Small intestine (tissue), 16 donors: ENCODE measurements at places on chromosomes 5 and 9. TPM values are rescaled to one million over a fixed set of nuclear protein-coding genes. Genes with fewer than 3 reads are reported as not detected.

DNA sequence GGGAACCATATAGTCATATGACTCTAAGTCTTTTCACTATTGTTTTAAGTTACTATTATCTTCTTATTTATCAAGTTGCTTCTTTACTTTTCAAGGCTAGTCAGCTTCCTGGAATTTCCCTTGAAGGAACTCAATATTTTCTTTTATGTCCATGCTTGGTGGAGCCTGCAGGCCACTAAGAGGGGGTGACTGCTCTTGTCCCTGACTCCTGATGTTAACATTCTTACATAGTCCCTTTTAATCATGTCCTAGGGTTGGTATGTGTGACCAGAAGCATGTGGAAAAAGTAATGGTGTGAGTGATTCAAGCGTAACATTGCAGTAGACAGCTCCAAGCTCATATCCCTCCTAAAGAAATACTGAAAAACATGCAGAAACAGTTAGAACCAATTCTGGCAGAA, 1536.2 kb upstream of the CDH9 start:
- no peak overlapping the region for H3K27ac ChIP-seq
- H3K36me3 ChIP-seq: no peaks in the 10 kb centered on the region
- no peak overlapping the region for H3K4me3 ChIP-seq
- no peak for DNase-seq
- H3K4me1 ChIP-seq: no peaks in the 10 kb centered on the region

The IL17B gene
- polyA plus RNA-seq: not detected

The RABEPK gene
- 10.5 TPM for polyA plus RNA-seq

DNA sequence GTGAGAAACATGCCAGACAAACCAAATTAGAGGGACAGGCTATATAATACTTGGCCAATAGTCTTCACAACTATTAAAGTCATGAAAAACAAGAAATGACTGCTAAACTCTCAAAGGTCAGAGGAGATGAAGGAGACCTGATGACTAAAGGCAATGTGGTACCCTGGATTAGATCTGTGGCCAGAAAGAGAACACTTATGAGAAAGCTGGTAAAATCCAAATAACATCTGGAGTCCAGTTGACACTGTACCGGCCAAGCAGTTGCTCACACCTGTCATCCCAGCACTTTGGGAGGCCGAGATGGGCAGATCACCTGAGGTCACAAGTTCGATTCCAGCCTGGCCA, 24.4 kb downstream of the ATOX1 start:
- no peak for DNase-seq
- H3K4me3 ChIP-seq: no peak overlapping the region
- peaks cover 2% of the 10 kb centered on the region for H3K36me3 ChIP-seq

The NMUR2 gene
- 0.40 TPM for polyA plus RNA-seq

DNA sequence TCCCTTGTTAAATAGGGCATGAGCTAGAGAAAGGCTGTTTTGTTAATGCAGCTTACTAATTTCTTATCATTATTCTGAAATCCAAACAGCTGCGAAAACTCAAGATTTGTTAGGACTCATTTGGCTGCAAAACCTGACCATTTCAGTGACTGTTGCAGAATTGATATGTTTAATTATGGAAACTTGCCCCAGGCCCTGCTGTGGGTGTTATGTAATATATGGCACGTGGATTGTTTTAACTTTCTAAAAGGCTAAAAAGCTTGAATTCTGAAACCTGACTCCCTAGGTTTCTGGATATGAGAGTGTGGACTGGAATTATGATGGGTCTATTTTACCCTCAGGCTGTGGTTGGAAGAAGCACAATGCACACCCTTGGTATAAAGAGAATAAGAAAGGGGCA, 4.4 kb downstream of the IL9 start:
- H3K4me1 ChIP-seq: no peaks in the 10 kb centered on the region
- H3K27me3 ChIP-seq: no peaks in the 10 kb centered on the region
- no peak for DNase-seq
- H3K27ac ChIP-seq: no peak overlapping the region
- H3K36me3 ChIP-seq: no peaks in the 10 kb centered on the region

The PAEP gene
- polyA plus RNA-seq: not detected

- peak; percentile 39 for DNase-seq
- no peaks in the 10 kb centered on the region for H3K4me1 ChIP-seq
- H3K27ac ChIP-seq: no peak overlapping the region
- H3K36me3 ChIP-seq: peaks cover 7% of the 10 kb centered on the region
Measured at GRCh38 chr9:101566904-101567724, 27.7 kb downstream of the PPP3R2 start.

- H3K27ac ChIP-seq: no peak overlapping the region
- peaks cover 15% of the 10 kb centered on the region for H3K4me1 ChIP-seq
- H3K36me3 ChIP-seq: no peaks in the 10 kb centered on the region
- no peak for DNase-seq
- H3K4me3 ChIP-seq: no peak overlapping the region
Measured at GRCh38 chr5:135042595-135042994, 8.6 kb upstream of the PITX1 start.

DNA sequence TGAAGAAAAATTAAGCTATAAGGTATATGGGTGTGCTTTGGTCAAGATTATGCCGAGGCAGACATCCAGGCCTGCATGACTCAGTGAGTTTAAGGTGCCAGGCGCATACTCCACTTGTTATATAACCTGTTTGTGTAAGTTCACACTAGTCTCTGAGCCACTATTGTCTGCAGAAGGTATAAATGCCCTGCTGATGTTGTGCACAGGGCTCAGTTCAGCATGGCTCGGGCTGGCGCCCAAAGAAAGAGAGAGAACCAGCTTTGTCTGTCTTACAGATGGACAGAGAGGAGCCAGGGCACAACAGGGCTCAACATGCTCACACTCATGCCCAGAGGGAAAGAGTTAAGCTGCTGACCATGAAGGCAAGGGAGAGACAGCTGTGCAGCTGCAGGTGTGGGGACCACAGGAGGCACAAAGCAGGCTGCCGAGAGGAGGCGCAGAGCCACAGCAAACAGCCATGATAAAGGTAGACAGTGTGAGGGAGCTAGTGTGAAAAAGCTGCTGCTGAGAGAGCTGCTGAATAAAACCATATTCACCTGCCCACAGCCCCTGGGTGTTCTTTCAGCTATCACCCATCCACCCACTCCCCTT, 1587.6 kb upstream of the C9orf72 start:
- H3K36me3 ChIP-seq: no peaks in the 10 kb centered on the region
- H3K27ac ChIP-seq: no peak overlapping the region
- DNase-seq: no peak
- no peak overlapping the region for H3K4me3 ChIP-seq
- no peaks in the 10 kb centered on the region for H3K27me3 ChIP-seq

GRCh38 chr9:27453860-27454553, 70.1 kb upstream of the IFNK start:
- H3K27ac ChIP-seq: no peak overlapping the region
- no peak overlapping the region for H3K4me3 ChIP-seq
- DNase-seq: no peak
- H3K4me1 ChIP-seq: peaks cover 12% of the 10 kb centered on the region
- no peaks in the 10 kb centered on the region for H3K27me3 ChIP-seq

DNA sequence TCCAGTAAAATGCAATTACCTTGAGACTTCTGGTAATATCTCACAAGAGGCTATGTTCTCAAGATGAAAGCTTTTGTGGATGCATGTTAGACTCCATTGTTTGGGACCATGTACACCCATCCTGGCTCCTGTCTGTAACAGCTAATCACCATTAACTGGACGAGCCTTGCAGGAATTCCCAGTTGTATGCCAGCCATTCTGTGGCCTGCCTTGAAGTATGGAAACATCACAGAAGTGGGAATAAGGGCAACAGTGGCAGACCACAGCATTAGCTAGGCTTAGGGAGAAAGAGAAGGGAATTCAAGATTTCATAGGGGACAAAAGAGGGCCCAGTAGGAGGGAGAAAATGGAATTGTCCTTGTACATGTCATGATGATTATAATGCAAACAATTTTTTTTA, 79.0 kb downstream of the RORB start:
- H3K27ac ChIP-seq: no peak overlapping the region
- no peak for DNase-seq
- no peak overlapping the region for H3K4me3 ChIP-seq
- H3K4me1 ChIP-seq: no peaks in the 10 kb centered on the region

DNA sequence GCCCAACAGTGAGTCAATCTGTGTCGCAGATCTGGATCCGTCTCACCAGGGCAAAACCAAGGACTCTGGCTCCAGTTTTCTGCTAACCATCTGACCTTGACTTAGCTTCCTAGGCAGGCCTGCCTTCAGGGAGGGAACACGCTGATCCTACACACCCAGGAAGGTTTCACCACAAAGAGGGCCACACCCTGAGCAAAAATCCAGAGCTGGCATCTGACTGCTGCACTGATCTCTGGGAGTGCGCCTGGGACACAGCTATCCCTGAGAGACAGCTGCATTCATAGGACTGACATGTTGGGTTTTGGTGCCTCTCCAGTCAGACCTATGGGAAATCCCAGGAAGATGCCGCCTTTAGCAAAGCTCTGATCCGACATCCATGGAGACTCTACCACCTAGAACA, 47.5 kb downstream of the CDK5RAP2 start:
- no peak overlapping the region for H3K4me3 ChIP-seq
- peak; percentile 33 for DNase-seq
- no peak overlapping the region for H3K27ac ChIP-seq

The LHFPL2 gene
- 15.6 TPM for polyA plus RNA-seq

- H3K36me3 ChIP-seq: no peaks in the 10 kb centered on the region
- no peaks in the 10 kb centered on the region for H3K4me1 ChIP-seq
- no peak for DNase-seq
- H3K27me3 ChIP-seq: no peaks in the 10 kb centered on the region
Measured at GRCh38 chr9:34551751-34552605, 29.2 kb upstream of the ENHO start.

DNA sequence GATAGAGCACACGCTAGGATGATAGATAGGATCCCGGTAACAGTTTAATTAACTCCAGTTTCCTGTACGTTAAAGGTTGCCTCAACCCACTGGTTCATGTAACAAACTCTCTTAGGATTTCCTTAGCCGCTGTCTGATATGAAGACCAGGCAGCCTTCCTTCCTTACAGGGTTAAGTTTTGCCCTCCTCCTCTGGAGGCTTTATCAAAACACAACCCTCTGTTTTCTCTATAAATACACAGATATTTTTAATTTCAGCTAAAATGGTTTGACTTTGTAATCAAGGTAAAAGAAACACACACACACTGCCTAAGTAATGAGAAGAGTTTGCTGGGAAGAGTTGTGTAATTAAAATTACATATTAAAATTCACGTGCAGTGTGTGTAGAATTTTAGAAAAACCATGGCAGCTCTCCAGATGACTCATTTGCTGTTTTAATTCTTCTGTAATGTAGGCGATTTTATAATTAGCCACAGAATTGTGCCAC, 369.8 kb downstream of the CSNK1G3 start:
- no peak for DNase-seq
- H3K27me3 ChIP-seq: no peaks in the 10 kb centered on the region
- no peak overlapping the region for H3K27ac ChIP-seq
- no peaks in the 10 kb centered on the region for H3K4me1 ChIP-seq

- H3K27me3 ChIP-seq: peaks cover 12% of the 10 kb centered on the region
- no peaks in the 10 kb centered on the region for H3K36me3 ChIP-seq
- no peak overlapping the region for H3K27ac ChIP-seq
- H3K4me3 ChIP-seq: peak overlapping the region; percentile 40
- H3K4me1 ChIP-seq: no peaks in the 10 kb centered on the region
Measured at GRCh38 chr5:155728146-155728856, 598.7 kb upstream of the SGCD start.

DNA sequence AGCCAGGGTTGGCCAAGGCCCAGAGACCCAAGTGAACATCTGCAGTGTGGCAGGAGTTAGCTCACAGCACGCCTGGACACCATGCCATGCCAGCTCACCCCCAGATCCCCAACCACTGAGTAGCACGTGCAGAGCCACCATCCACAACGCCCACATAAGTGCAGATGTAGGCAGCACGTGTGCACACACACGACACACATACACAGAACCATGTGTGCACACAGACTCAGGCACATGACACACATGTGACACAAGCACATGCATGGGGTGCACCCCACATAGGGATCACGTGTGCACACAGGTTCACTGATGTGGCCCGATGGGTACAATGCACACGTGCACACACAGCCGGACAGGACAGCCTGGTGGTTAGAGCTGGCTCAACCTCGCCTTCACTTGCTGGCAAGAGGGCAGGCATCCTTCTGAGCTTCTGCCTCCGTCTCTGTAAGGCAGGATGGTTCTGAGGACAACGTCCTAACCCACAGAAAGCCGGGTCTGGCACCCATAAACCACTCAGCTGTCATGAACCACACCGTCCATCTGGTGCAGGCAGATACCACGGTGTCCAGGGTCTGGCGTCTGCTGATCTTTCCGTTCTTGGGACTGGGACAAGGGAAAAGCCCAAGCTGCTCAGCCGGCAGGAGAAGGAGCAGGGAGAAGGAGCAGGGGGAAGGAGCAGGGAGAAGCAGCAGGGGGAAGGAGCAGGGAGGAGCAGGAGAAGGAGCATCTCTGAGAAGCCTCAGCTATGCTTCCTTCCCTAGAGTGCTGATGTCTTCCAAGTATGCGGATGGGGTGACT, 12.0 kb downstream of the LRRC26 start:
- DNase-seq: no peak
- H3K4me1 ChIP-seq: no peaks in the 10 kb centered on the region
- no peak overlapping the region for H3K4me3 ChIP-seq
- peaks cover 18% of the 10 kb centered on the region for H3K27me3 ChIP-seq
- no peaks in the 10 kb centered on the region for H3K36me3 ChIP-seq

DNA sequence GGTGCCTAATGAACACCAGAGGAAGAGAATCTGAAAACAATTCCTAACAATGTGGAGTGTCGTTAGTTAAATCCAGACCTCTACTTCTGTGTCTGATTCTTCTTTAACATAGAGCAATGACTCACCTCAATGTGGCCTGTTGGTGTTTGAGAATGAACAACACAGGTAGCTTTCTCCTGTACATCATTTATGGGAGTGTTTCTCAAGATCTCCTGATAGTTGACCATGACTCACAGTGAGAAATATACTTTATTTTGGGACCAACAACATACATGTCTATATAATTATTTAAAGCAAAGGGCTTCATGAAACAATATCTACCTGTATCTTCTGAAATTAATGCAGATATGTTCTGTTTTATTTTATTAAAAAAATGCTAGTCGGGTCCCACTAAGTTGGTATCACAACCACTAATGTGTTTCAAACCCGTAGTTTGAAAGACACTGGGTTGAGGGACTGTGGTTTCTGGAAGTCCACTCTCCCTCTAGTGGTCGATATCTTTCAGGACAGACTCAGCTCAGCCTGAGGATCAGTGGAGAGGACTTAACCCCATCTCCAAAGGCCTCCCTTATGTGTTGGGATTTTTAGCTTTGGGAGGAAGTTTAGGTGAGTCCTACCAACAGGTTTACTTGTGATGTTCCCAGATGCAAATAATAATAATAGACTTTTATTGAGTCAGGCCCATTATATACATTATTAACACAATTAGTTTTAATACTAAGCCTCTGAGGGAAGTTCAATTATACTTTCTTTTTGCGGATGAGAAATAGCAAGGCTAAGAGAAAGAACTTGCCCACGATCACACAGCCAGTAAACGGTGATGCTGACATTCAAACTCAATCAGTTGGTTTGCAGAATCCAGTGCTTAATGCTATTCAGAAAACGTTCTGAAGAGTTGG, 70.0 kb upstream of the KLF9 start:
- H3K4me3 ChIP-seq: no peak overlapping the region
- peak overlapping the region; percentile 73 for H3K27ac ChIP-seq
- peaks cover 3% of the 10 kb centered on the region for H3K4me1 ChIP-seq
- no peaks in the 10 kb centered on the region for H3K27me3 ChIP-seq
- no peaks in the 10 kb centered on the region for H3K36me3 ChIP-seq
